ENCODE measurements at places on chromosomes 3 and 15.
A peak's percentile ranks its signal among the peaks of the same experiment; 100 is the strongest.

DNA sequence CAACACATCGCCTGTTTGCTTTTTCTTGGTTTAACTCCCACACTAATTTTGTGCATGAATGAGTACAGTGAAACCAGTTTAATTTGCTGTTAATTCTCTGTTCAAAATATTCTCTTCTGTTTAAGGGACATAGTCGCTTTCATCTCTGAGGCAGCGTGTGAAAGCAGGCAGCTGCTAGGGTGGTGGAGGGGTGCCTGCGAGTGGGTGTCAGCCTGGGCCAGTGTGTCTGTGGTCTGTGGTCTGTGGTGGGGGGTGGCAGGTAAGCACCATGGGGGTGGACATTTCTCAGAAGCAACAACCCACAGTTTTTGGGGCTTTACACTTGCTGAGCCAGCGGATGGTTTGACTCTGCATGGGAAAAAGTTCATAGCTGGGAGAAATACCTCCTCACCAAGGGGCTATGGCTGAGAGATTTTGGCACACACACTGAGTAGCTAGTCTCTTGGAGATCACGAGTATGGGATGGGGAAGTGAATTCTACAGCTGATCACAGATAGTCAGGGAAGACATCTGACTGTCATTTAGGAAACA, 109.2 kb downstream of the EPHB1 start:
- no peak for DNase-seq

DNA sequence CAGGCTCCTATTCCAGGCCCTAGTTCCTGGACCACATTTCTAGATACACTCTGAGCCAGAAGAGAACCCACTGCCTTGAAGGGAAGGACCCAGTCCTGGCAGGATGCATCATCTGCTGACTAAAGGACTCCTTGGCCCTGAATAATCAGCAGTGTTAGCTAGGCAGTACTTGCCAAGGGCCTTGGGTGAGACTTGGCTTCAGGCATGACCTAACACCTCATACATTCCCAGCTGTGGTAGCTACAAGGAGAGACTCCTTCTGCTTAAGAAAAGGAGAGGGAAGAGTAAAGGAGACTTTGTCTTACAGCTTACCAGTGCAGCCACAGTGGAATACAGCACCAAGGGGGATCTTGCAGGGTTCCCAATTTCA, 26.4 kb downstream of the PEAK1 start:
- DNase-seq: peak; percentile 70

DNA sequence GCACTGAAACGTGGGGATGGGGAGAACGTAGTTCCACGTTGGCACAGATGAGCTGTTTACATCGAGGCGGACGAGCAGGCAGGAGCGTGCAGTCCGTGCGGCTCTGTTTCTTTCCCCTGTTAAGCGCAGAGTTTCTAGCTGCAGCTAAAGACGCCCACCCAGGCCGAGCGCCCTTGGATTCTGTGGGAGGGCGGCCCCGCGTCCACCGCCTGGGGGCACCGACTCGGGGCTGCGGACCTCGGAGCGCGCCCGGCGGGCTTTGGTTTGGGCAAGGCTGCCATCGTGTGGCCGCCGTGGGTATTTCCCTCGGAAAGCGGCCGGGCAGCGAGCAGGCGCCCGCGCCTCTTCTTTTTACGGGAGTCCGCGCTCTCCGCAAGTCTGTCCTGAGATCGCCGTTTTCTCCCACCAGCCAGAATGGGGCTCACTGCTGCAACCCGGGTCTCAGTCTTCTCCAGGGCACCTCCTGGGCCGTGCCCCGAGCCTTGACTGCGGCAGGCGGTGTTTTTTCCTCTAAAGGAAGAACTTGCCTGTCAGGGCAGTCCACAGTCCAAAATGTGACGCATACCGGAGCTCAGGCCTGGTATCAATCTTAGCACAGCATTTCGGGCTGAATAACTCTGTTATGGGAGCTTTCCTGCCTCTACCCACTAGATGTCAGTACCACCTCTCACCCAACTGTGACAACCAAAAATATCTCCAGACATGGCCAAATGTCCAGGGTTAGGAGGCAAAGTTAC, 219.9 kb upstream of the IGF1R start:
- DNase-seq: peak; percentile 73

DNA sequence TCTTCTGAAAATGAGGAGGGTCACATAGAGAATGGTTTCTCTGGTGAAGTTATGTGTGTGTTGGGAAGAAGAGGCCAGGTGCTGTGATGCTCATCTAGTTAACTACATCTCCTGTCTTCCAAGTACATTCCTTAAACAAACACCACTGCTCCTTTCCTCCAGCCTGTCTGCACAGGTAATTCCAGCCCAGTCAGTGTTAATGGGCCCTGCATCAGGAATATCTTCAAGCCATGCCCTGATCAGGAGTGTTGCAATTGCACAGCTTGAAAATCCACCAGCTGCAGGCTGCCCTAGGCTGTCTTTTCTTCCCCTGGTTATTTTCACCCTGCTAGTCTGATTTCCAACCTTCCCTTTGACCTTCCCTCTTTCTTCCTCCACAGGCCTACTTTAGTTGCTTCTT, 41.9 kb upstream of the LMOD3 start:
- no peak for DNase-seq

GRCh38 chr3:126370055-126370454, 12.8 kb upstream of the KLF15 start:
- no peak for DNase-seq

DNA sequence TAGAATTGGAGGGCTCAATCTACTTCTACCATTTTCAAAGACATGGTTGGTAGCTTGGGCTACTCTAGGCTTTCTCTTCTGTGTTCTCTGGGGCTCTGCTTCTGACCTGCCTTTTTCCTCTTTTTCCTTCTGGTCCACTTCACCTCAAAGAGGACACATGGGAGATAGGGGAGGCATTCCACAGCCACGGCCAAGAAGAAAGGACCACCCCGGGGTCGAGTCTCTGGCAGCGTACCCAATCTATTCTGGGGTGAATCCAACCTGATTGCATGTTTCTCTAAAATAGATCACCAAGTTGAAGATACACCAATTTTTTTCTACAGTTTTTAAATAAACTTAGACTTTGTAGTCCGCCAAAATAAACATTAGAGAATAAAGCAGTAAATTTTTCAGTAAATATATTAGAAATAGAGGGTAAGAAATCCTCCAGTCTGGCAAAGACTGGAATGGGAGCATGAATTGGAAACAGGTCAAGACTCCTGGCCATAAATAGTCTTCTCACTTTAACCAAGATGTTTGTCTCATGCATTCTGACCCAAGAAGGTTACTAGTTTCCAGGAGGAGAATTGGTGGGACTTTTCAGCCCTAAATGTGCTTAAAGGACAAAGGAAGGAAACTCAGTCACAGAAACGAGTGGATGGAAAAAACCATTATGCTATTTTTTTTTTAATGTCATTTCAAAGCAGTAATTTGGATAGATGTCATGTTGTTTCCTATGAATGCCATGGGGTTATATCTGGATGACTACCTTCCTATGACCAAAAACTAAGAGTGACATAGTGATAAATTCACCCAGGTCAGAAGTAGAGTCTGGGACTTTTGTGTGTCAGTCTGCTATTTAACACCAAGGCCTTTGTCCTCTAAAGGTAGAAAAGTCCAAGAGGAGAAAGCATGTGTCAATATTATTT, 71.3 kb upstream of the PHLDB2 start:
- DNase-seq: no peak

GRCh38 chr3:37668818-37669610, 192.7 kb upstream of the CTDSPL start:
- DNase-seq: no peak

GRCh38 chr3:183218826-183219225, 34.2 kb upstream of the B3GNT5 start:
- no peak for DNase-seq

- peak; percentile 10 for DNase-seq
These were observed 123.0 kb downstream of the PTPRG start for GRCh38 chr3:61684386-61684785.

DNA sequence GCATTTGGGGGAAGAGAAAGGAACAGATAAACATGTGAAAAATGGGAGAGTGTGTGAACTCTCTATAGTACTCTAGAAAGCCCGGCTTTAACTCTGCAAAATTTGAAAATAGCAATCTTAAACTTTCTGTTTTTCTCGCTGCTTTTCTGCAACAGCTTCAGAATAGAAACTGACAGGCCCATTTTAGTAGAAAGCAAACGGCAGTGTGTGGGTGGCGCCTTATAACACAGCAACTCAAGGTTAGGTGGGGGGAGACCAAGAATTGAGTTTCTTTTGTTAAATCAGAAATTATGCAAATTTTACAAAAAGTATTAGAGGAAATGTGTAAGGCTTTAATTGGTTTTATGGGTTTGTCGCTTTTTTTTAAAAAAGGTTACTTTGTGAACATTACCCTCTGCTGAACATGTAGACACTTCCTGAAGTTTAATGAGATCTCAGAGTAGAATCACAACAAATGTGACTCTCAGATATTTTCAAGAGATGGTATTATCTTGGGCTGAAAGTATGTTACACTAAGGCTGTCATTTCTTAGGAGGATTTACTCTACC, 107.0 kb downstream of the PTPRG start:
- no peak for DNase-seq

GRCh38 chr3:46163556-46164041, 44.5 kb downstream of the CCR1 start:
- DNase-seq: no peak

GRCh38 chr3:157529751-157530150, 26.5 kb upstream of the VEPH1 start:
- DNase-seq: no peak

GRCh38 chr3:104805042-104805441, 561.7 kb upstream of the ALCAM start:
- no peak for DNase-seq

GRCh38 chr15:50138391-50138790, 19.4 kb upstream of the ATP8B4 start:
- peak; percentile 71 for DNase-seq

DNA sequence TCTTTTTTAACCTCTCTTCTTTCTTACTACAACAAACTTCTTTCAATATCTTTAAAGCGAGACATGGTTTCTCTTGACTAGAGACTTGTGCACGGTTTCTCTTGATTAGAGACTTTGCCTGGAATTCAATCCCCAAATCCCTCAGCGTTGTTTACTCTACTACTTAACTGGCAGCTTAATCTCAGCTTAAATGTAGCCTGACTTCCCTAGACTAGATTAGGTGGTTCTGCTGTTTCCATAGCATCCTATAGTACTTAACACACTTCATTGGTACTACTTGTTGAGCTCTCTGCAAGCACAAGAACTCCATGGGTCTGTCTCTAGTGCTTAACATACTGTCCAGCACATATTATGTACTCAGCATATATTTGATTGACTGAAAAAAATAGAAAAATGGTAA, 168.2 kb upstream of the GPR149 start:
- DNase-seq: no peak

GRCh38 chr3:126306397-126306796, 50.8 kb downstream of the KLF15 start:
- DNase-seq: no peak

DNA sequence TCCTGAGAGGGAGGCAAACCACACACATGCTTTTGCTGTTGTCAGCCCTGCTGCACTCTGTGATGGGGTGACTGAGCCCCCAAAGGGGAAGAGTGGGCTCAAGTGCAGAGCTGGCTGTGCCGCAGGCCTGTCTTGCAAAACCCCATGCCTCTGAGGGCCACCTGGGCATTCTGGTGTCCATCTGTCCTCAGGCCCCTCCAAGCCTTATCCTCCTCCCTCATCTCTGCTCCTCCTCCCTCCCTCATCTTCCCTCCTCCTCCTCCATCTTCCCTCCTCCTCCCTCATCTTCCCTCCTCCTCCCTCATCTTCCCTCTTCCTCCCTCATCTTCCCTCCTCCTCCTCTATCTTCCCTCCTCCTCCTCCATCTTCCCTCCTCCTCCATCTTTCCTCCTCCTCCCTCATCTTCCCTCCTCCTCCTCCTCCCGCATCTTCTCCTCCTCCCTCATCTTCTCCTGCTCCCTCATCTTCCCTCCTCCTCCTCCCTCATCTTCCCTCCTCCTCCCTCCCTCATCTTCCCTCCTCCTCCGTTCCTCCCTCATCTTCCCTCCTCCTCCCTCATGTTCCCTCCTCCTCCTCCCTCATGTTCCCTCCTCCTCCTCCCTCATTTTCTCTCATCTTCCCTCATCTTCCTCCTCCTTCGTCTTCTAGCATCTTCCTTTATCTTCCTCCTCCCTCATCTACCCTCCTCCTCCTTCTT, 40.6 kb downstream of the CHDH start:
- no peak for DNase-seq

- DNase-seq: no peak
These were observed 116.3 kb downstream of the CORO2B start for GRCh38 chr15:68695061-68695595.

GRCh38 chr15:76973362-76973743, 21.6 kb upstream of the PSTPIP1 start:
- DNase-seq: peak; percentile 30

DNA sequence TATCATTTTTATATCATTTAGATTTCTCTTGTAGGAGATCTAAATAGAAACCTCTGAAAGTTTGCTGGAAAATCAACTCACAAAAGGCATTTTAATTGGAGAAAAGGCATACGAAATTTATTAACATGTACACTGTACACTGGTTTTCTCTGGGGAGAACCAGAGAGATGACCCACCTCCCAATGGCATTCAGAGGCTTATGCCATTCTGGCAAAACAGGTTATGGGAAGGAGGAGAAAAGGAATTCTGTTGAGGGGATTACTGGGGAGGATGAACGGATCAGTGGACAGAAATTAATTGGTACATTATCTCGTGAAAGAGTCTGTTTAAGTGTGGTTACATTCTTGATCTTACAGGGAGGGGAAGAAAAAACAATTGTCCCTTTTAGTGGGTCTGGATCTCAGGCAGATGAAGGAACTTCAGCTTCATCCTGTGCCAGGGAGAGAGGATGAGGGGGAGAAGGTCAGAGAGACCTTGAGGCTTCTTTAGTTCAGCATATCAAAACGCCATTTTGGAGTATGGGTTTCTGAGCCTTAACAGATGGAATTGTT, 16.5 kb downstream of the RAB11A start:
- no peak for DNase-seq

- DNase-seq: no peak
These were observed 107.6 kb upstream of the BFSP2 start for GRCh38 chr3:133292296-133292695.

DNA sequence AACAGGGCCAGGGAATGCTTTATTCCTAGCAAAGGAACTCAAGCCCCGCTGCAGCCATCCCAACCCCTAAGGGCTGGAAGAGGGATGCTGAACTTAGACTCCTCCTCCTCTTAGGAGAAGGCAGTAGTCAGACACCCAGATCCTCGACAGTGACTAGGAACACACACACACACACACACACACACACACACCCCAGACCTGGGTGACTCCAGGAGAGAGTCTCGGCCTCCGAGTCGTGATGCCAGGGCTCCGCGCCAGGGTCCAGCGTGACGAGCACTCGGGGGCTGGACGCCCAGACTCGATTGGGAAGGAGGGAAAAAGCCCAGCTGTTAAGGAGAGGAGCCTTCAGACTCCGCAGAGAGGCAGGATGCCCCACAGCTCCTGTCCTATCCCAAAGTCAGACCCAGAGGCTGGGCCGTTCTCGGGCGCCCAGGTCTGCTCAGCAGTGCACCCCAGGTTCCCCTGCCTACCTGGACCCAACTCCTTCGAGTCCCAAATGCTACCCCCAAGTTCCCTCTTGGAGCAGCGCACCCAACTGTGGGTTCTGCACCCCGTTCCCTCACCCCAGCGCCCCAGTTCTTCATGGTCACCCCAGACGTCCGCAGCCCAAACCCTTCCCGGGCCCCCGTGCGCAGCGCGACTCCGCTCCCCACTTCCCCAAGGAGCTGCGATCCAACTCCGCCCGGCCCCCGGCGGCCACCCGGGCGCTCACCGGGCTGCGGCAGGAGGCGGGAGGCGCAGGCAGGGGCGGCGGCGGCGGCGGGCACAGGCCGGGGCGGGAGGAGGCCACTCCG, 421 bp downstream of the BMF start:
- peak; percentile 58 for DNase-seq

GRCh38 chr3:78871048-78871447, 896.8 kb downstream of the ROBO1 start:
- no peak for DNase-seq

Measured in fibroblast of mammary gland (primary cell).